ENCODE measurements at places on chromosomes 3 and 15.

- DNase-seq = no peak
These were observed 14.8 kb upstream of the INSYN1 start for GRCh38 chr15:73767806-73768501.

DNA sequence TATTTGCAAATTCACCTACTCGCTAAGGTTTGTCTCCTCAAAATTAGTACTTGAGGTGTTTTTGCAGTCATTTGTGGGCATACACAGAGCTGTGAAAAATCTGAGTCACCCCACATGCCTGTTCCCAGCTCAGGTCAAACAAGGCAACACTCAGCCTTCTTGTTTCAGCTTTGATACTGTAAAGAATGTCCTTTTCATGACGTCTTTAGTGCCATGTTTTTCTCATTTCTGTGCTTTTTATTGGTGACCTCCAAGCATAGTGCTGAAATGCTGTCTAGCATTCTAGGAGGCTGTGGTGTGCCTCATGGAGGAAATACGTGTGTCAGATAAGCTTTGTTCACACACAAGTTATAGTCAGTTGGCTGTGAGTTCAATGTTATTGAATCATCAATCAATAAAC, 8.8 kb downstream of the CAPN3 start:
- no peak for DNase-seq

DNA sequence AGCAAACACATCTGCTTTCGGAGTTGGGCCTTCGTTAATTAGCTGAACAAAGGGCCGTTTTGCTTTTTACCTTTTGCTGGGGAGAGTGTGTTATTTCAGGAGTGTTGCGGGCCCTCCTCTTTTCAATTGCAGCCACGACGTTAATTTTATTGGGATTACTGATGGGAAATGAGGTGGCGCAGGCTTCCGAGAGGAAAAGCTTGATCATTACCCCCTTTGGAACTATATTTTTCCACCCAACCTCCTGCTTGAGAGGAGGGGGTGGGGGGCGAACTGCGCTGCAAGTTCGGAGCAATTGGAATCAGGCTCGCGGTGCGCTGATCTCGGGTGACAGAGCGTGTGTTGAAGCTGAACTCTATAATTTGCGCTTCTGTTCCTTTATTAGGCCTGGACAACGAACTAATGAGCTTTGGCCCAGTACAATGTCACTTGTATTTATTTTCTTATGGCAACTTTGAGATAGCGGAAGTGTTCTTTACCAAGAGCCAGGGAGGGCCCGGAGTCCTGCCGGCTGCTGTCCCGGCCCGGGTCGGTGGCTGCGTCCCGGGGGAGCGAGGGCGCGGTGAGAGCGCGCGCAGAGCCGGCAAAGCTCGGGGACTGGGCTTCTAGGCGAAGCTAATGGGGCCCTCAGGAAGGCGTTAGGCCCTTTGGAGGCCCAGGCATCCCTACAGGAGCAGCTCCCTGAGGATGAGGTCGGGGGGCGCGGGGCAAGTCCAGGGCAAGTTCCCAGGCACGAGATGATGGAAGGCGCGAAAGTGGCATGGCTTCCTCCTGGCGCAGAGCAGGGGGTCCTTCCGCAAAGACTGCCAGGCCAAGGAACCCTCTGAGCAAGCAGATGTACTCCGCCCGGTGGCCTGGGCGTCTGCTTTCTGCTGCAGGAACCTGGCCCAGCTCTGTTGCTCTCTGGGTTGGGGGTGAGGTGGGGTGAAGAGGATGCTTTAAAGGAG, 12.9 kb downstream of the NR2F2 start:
- DNase-seq = no peak

DNA sequence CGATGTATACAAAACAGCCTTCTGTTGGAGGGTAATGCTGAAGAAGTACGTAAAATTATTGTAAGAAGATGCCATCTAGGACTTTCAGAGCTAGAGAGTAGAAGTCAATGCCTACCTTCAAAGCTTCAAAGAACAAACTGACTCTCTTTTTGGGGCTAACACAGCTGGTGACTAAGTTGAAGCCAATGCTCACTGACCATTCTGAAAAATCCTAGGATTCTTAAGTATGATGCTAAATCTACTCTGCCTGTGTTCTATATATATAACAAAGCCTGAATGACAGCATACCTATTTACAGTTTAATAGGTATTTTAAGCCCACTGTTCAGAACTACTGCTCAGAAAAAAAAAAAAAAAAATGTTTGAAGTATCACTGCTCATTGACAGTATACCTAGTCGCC, 18.9 kb downstream of the ADPGK start:
- no peak for DNase-seq

DNA sequence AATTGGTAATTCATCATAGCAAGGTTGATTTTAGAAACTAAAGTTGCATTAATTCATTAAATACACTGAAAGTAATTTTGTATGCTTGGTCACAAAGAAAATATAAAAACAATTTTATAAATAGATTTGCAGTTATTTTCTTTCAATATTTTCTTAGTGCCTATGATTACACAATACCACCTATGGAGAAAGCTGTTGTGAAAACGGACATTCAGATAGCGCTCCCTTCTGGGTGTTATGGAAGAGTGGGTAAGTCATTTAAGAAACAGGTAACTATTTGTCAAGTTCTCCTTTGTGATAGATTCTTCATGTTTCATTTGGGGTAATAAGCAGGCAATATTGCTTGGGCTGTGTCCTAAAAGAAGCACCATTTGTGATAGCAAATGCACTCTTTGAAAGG, 3.0 kb downstream of the DUT start:
- DNase-seq = no peak

All from stimulated activated CD4-positive, alpha-beta T cell treated with anti-CD3 and anti-CD28 coated beads, TNF-alpha, amount 100 ng/mL, for 1 hour (primary cell).